ENCODE measurements at places on chromosomes 1 and 21.

GRCh38 chr1:166859597-166859996, 16.5 kb downstream of the TADA1 start:
- DNase-seq: no peak

GRCh38 chr1:234645474-234645953, 35.5 kb upstream of the IRF2BP2 start:
- DNase-seq: no peak

DNA sequence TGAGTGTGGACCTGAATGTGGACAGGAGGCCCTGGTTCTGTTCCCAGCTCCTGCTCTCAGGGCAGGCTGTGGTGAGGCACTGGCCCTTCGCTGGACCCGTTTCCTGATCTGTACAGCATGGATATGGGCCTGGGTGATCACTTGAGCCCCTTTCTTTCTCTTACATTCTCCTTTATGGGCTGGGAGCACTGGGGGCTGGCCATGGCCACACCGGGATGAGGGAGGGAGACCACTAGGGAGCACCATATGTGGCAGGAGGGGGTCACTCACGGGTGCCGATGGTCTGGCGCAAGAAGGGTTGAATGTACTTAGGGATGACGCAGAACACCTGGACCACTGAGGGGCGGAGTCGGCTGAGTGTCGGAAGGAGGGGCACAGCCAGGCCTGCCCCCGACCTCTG, 2.7 kb downstream of the DCST2 start:
- no peak for DNase-seq

DNA sequence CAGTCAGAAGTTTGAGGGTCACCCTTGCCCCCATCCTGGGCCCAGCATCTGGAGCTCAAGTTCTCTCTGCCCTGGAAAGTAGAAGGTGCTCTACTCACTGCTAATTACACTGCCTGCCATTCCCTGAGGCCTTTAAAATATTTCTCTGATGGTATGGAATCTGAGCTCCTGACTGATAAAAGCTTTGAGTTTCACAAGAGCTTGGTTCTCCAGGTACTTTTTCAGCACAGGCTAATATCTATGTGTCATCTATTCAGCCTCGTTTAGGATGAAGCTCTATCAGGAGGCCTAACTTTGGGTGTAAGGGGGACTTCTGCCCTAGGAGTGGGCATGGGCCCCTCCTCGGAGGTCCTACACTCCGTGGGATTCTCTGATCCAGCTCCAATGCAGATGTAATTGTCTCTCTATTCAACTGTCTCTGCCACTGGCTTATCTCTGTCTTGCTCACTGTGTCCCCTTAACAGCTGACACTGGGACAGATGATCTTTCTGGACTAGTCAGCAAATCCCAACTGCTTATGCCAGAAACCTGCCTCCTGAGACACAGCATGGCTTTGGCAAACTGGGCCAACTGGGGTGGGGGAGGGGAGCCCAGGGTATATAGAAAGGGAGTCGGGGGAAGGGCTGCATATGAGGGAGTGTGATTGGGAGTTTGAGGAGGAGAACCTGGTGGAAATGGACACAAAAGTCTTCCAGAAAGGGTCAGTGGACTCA, 104.2 kb upstream of the GADD45A start:
- DNase-seq: no peak

GRCh38 chr21:29182691-29183092, 52.2 kb downstream of the MAP3K7CL start:
- no peak for DNase-seq

- DNase-seq: no peak
Observed at GRCh38 chr1:21779613-21780521, 3.1 kb downstream of the USP48 start.

DNA sequence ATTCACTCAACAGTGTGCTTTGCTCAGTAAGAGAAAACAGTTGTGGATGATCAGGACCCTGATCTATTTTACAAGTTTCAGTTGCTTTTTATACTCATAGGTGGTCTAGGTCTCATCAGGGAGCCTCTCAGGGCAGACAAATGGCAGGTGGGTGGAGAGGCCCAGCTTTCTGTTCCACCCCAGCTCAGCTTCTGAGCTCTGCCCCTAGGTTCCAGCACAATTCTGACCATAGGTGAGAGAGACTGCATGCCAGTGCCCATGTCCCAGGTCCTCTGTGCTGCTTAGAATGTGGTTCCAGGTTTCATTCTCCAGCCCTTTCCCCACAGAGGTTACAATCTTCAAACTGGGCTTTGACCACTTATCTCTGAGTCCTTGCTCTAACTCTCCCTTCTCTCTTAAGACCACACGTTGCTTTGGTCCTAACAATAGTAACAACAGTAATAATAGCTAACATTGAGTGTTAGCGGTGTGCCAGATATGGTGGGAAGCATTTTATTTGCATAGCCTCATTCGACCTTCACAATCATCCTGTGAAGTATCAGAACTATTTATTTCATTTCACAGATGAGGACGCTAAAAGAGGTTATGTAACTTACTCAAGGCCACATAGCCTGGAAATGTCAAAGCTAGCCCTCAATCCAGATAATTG, 19.6 kb upstream of the DUSP10 start:
- DNase-seq: no peak
